ENCODE measurements at places on chromosomes 1 and 21. TPM values are rescaled to one million over a fixed set of nuclear protein-coding genes. Genes with fewer than 3 reads are reported as not detected.

- peaks cover 16% of the 10 kb centered on the region for H3K4me1 ChIP-seq
- no peaks in the 10 kb centered on the region for H3K27me3 ChIP-seq
- no peaks in the 10 kb centered on the region for H3K36me3 ChIP-seq
- no peak for DNase-seq
These were observed 116.3 kb upstream of the CACYBP start for GRCh38 chr1:174883409-174883808.

Gene RGL1
- 9.6 TPM for polyA plus RNA-seq

DNA sequence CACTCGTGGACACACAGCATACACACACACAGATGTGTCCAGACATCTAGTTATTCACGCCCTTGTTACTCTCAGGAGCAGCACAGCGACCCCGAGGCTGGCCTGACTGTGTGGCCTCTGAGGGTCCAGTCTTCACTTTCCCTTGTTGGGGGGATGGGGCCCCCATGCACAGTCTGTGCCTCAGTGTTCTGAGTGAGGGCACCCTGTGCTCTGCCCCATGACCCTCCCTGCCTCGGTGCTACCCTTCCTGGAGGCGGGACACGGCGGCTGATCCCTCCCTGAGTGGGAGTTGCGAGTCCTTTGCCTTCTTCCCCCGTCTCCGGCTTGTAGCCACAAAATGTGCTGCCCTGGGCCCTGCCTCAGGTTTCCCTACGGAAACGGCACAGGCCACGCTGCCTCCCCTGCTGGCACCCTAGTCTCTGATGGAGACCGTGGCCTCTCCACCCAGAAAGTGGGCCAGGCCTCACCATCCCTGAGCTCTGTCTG is 8.6 kb downstream of the CSTB start:
- no peak overlapping the region for H3K4me3 ChIP-seq
- DNase-seq = no peak
- H3K36me3 ChIP-seq = no peaks in the 10 kb centered on the region
- H3K27ac ChIP-seq = no peak overlapping the region
- H3K27me3 ChIP-seq = no peaks in the 10 kb centered on the region
- no peaks in the 10 kb centered on the region for H3K4me1 ChIP-seq

DNA sequence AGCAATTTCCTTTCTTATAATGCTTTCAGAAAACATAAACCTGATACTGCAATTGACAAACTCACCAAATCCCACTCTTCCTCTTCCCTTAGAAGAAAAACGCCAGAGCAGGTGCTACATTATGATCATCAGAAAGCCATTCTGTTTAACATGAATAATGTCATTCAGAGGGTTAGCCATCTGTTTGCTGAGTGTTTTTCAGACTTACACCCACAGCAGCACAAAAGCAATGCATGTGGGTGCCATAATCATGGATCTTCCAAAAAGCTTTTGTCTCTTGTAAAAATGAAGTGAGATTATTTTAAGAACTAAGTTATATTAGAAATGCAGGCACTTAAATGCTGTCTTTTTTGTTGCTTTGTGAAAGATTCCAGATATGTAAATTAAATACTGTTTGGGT is 204.6 kb upstream of the TMPRSS15 start:
- H3K4me3 ChIP-seq = no peak overlapping the region
- no peak for DNase-seq
- no peaks in the 10 kb centered on the region for H3K36me3 ChIP-seq
- H3K27ac ChIP-seq = no peak overlapping the region

Gene CHI3L1
- polyA plus RNA-seq = 122 TPM

DNA sequence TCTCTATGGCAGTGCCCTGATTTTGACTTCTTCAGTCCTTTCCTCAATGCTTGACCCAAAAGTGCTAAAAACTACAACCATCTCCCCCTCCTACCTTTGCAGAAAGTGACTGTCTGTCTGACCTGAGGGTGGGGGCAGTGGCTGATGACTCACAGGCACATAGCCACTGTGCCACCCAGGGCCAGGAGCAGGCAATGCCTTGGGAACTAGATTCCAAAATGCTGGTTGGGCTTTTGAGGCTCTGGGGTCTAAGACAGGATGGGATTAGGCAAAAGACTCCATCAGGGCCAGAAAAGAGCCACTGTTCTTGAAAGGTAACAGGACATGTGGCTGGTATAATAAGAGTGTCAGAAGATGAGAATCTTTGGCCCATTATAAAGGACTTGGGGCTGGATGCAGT is 129.5 kb upstream of the KIAA0040 start:
- DNase-seq = no peak
- no peak overlapping the region for H3K27ac ChIP-seq

- no peak for DNase-seq
- no peak overlapping the region for H3K27ac ChIP-seq
- no peaks in the 10 kb centered on the region for H3K27me3 ChIP-seq
- no peaks in the 10 kb centered on the region for H3K36me3 ChIP-seq
These were observed 409.3 kb downstream of the SRGAP2C start for GRCh38 chr1:121594096-121594495.

GRCh38 chr1:183926983-183927382 is 110.5 kb downstream of the COLGALT2 start:
- H3K4me1 ChIP-seq = no peaks in the 10 kb centered on the region
- peaks cover 32% of the 10 kb centered on the region for H3K36me3 ChIP-seq
- no peaks in the 10 kb centered on the region for H3K27me3 ChIP-seq
- H3K4me3 ChIP-seq = no peak overlapping the region

DNA sequence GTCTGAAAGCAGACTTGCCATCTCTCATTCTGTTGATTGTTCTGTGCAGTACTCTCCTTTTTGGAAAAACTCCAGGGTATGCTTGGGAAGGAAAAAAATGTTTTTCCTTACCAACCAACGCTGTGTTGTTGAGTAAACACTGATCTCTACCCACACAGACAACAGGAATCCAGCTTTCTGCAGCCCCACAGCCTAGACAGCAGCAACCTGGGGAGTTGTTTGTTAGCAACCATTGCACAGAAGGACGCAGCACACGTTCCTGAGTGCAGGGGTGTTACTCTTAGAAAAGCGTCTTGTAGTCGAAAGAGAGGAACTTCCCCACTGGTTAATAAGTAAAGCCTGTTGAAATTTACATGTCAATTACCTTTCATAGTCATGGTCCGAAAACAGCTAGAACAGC is 56.6 kb downstream of the SMYD2 start:
- no peak overlapping the region for H3K4me3 ChIP-seq
- peaks cover 4% of the 10 kb centered on the region for H3K4me1 ChIP-seq
- H3K27me3 ChIP-seq = no peaks in the 10 kb centered on the region
- peak overlapping the region; percentile 13 for H3K27ac ChIP-seq

DNA sequence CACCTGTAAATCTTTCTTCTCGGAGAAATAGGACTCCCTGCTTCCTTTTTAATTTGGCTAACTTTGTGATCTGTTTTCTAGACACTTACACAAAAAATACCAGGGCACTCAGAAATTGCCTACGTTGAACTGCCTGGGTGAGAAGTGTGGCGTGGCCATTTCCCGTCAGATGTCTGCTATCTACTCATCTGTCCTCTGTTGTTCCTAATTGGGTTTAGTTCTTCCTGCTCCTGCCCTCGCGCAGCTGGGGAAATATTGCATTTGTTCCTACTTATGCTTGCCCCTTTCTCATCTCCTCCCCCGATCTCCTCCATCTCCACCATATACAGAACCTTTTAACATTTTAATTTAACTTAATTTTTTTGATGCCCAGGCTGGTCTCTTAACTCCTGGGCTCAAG is 55.1 kb downstream of the CD58 start:
- no peak overlapping the region for H3K4me3 ChIP-seq
- no peak overlapping the region for H3K27ac ChIP-seq
- no peak for DNase-seq
- no peaks in the 10 kb centered on the region for H3K36me3 ChIP-seq
- H3K4me1 ChIP-seq = no peaks in the 10 kb centered on the region

GRCh38 chr1:158098256-158098655 is 82.4 kb upstream of the CD1D start:
- no peaks in the 10 kb centered on the region for H3K4me1 ChIP-seq
- DNase-seq = no peak
- peaks cover 5% of the 10 kb centered on the region for H3K36me3 ChIP-seq
